Activated T-helper 17 cell treated with anti-CD3 and anti-CD28 coated beads, Interleukin-2, amount 50 U/mL, for 72 hours (primary cell): ENCODE measurements at places on chromosomes 2 and 18.

DNA sequence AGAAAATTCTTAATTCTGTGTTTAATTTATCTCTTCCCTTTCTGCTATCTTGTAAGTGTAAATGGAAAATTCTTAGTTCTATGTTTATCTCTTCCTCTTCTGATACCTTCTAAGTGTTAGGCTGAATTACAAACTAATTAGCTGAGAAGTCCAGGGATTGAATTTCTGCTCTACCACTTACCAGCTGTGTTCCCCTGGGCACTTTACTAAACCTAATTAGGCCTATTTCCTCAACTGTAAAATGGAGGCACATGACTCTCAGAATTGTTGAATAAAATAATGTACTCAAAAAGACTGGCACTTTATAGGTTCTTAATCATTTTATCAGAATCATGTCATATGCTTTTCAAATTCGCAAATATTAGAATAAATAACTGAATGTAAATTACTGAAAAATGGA is 146.3 kb downstream of the MAP2 start:
- no peak for ATAC-seq

DNA sequence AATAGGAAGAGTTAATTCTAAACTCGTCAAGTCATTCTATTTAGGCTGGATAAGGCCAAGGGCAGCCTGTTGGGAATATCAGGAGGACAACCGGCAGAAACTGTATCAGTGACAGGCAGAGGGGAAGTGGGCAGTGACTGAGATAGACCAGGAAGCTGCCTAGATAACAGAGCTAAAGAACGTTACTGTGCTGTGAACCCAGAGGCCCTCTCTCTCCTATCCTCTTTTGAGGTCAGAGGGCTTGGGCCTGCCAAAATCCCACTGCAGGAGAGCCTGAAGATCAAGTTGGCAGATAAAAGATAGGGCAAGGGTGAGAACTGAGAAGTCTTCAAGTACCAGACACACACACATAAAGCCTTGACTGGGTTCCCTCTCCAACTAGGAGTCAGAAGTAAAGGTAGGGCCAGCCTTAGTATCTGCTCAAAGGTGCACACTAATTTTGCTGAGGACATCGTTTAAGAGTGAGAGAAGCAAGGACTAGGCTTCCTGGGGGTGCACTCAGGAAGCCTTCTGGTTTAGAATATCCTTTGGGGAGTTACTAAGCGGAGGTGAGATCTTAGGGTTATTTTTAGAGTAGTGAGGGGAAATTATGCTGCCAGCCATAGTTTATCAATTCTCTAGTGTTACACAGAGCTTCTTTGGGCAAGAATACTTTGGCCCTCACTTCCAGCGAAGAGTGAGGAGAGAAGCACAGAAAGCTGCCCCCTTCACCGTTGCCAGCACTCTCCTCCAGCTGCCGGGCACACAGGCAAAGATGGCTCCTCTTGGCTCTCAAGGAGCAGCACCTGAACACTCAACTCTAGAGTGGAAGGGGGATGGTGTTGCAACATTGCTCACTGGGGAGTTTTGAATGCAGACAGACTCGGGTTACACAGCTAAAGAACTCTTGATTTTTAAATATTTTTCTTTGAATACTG is 9.8 kb downstream of the CAVIN2 start:
- no peak for ATAC-seq

DNA sequence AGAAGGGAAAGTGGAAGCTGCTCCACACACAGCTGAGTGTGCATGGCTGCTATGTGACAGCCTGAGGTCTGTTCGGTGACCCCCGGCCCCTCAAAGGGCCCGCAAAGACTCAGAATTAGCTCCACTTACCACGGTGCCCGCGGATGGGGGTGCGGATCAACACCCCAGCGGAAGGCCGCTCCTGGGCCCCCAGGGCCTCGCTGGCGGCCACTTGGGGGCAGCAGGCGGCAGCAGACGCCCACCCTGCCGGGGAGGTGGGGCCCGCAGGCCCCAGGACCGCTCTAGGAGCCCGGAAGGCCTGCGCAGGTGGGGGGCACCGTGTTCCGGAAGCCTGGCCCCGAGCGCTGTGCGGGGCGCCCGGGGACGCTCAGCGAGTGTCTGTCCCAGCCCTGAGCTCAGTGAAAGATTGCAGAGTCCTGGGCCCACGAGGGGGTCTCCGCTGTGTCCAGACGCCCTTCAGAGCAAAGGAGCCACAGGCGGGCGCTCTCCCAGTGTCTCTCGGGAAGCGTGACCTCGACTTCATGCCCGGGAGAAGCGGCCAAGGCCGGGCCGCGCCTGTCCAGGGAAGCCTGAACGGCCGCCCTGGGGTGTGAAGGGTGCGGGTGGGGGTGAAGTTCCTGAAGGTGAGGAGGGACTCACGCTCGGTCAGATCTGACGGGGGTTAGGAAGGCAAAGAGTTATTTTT is 118.7 kb downstream of the VAPA start:
- ATAC-seq, result no peak

- ATAC-seq, result no peak
Measured at GRCh38 chr2:211812587-211812986, 726.0 kb downstream of the ERBB4 start.

DNA sequence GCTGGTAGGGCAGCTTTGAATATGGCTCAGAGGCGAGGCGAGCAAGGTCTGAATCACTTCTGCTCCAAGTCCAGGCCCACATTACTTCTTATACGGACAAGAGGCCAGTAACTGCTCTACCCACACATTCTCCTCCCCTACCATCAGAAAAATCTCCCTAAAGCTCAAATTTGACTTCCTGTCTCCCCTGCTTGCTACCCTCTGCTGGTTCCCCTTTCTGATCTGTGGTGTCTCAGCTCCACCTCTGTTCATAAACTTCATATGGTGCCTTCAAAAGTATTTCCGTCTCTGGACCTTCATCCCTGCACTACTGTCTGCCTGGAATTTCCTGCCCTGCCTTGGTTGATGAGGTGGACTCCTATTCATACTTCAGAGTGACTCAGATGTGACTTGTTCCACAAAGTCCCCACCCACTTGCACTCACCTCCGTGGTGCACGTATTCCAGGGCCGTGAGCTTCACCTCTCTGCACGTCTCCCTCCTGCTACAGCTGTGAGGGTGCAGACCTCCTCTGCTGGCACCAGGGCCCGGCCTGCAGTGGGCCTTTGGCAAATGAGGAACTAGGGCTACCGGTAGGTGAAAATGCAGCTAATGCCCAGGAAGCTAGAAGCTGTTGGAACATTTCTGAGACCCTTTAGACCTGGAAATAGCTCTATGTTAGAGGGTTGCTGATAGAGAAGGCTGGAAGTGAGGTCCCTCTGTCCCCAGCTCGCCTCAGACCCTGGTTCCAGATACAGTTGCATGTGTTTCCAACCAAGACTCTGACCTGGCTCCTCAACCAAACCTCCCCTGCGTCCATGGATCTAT is 24.6 kb upstream of the KCMF1 start:
- ATAC-seq, result peak; percentile 85

DNA sequence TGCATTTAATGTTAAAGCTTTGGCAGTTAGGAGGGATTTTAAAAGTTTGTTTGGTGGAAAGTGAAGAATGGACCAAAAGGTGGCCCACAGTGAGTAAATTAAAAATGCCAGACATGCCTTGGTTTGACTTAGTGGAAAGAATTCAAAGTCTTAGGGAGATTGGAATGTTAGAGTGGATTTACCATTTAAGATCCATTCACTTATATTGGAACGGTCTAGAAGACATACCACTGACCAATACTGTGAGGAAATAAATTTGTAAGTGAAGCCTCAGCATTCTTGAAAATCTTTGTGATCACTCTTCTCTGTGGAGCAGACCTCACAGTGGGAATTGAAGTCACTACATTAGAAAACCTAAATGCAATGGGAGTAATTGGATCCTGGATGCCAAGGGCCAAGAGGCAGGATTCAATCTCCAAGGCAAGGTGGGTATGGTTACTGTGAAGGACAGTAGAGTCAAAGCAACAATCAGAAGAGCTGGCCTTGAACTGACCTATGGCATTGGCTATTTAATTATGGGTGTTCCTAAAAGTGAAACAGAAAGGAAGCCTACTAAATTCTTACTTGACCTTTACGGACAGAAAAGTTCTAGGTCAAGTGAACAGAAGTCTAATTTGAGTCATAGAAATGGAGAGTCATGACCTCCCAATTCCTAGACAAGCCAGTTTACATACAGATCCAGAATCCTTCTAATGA is 40.2 kb upstream of the VRK2 start:
- peak; percentile 28 for ATAC-seq

- ATAC-seq, result peak; percentile 55
Measured at GRCh38 chr2:205637779-205638503, 44.4 kb upstream of the NRP2 start.

GRCh38 chr2:239246723-239247122 is 154.1 kb downstream of the HDAC4 start:
- no peak for ATAC-seq

GRCh38 chr2:178484245-178485041 is 4.2 kb downstream of the PLEKHA3 start:
- no peak for ATAC-seq

- ATAC-seq, result no peak
Measured at GRCh38 chr2:69020496-69021426, 7.8 kb downstream of the ANTXR1 start.

DNA sequence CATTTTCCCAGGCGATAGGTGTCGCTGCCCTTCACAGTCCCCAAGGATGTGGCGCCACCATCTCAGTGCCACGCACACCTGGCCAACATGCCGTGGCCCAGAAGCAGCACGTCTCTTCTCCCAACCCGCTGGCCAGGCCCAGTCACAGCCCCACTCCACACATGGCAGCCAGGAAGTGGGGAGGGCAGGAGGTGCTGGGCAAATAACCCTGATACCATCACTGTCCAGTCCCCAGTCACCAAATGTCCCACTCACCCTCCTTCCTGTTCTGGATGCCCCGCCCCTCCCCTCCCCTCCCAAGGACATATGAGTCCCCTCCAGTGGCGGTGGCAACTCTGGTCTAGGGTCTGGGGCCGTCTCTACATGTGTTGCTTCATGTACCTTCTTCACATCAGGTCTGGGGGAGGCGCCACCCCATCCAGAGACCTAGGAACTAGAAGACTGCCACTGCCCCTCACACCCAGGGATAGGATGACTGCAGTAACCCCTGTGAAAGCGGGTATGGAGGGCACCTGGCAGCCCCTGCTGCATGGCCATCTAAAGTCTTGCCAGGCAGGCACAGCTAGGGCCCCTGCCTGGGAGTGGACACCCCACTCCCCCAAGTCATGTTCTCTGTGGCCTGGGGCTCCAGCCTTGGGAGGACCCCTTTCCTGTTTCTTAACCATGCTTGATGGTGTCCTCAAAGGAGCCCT is 7.3 kb upstream of the CAPN10 start:
- ATAC-seq, result peak; percentile 12

GRCh38 chr18:24989760-24990593 is 362.0 kb downstream of the ZNF521 start:
- ATAC-seq, result no peak

DNA sequence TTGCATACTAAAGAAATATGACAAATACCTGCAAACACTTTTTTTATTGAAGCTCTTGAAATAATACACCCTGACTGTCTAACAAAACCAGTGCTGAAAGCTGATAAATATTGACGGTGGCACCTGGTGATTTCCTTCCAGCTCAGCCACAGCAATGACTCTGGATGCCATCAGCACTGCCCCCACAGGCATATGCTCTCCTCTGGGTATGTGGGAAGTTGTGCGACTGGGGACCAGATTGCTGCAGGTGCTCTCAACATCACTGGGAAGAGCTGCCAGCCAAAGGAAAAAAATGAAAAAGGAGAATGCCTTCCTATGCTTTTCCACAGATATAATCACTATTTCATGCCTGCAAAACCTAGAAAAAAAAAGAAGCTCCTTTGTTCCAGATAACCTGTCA is 141.5 kb downstream of the PIGN start:
- ATAC-seq, result no peak

GRCh38 chr2:49225126-49225525 is 70.8 kb upstream of the FSHR start:
- ATAC-seq, result no peak

DNA sequence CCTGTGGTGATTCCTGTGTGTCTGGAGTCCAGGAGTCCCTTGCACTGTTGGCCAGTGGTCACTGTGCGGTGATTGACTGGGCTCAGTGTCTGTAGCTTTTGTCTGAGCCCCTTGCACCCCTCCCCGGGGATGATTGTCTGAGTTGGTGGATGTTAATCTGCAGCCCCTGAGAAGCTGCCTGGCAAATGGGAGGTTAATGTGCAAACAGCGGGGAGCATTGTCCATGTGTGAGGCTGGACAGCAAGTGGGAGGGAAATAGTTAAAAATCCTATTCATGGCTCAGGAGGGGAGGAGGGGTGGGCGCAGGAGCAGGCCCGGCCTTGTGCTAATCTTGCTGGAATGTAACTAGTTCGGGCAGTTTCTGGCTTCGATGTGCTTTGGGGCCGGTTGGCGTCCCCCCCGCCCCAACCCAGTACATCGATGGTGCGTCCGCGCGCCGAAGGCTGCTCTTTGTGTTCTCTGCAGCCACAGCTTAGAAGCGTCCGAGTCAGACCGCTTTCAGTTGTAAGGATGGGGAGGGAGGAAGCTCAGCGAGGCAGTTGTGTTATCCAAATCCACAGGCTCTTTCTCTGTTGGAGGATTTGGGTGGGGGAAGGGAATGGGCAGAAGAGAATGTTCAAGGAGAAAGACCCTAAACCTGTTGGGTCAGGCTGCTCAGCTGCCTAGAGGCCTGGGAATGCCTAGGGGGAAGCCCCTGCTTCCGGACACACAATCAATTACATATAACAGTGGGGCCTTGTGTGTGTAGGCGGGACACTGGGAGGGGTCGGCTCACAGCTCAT is 71.8 kb downstream of the TGOLN2 start:
- ATAC-seq, result no peak

- ATAC-seq, result no peak
Measured at GRCh38 chr2:237639836-237640220, 12.4 kb downstream of the LRRFIP1 start.

DNA sequence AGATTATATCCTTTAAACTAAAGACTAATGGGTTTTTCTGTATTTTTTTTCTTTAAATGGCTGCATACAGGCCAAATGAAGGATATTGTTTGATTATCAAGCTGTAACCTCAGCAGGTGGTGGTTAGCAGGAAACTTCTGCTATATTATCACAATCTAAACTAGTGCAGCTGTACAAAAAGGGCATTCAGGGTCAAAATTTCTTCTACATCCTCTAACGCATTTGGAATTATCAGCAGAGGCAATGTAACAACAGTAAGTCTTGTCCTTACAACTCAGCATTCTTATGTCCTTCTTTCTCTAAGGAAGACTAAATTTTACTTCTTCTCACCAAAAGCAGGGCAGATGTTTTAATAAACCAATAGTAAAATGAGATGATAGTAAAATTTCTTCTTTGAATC is 135.8 kb upstream of the FN1 start:
- ATAC-seq, result no peak

DNA sequence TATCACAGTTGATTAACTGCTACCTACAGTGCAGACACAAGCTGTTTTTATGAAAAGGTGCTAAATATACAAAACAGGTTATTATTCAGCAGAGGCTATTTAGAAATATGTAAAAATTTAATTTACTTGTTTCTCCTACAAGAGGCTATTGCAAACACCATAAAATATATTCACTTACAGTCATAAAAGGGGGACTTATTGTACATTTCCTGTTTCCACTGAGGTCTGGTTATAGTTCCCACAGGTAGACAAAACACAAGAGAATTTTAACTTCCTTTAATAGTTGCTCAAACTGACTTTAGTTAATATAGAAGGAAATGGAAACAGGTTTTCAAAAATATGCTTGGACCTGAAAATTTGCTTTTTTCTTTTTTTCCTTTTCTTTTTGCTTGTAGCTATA is 40.0 kb upstream of the FRZB start:
- ATAC-seq, result no peak

GRCh38 chr2:239259173-239259572 is 141.6 kb downstream of the HDAC4 start:
- peak; percentile 38 for ATAC-seq
